Skeletal muscle cell (primary cell): ENCODE measurements at places on chromosomes 7 and 10.
A peak's percentile ranks its signal among the peaks of the same experiment; 100 is the strongest.

- peak; percentile 83 for DNase-seq
These were observed 3.2 kb upstream of the MRPS24 start for GRCh38 chr7:43872406-43873110.

- DNase-seq, result no peak
These were observed 41.5 kb upstream of the NKX6-2 start for GRCh38 chr10:132827423-132827789.

GRCh38 chr7:144830811-144831210 is 5.0 kb downstream of the TPK1 start:
- no peak for DNase-seq

GRCh38 chr10:96261930-96262329 is 9.4 kb downstream of the BLNK start:
- DNase-seq, result no peak

DNA sequence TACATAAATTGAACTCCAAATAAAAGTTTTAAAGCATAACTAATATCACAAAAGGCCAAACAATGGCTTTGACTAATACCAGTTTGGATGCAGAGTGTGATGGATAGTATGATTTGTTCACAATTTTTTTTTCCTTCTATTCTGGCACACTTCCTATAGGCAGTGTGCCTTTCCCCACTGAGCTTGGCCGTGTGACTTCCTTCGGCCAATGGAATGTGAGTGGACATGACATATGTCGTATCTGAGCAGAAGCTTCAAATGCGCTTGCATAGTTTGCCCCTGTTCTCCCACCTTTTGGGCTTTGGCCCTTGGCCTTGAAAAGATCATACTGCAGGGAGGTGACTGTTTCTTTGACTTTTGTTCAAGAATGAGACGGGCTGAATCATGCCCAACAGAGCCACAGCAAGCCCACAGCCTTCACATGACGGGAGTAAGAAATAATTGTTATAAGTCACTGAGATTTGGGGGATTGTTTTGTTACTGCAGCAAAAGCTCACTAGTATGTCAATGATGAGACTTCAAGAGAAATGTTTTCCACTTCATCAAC is 279.9 kb upstream of the NEBL start:
- DNase-seq, result no peak

- DNase-seq, result no peak
These were observed 1.7 kb upstream of the CCDC201 start for GRCh38 chr7:45874408-45875131.

DNA sequence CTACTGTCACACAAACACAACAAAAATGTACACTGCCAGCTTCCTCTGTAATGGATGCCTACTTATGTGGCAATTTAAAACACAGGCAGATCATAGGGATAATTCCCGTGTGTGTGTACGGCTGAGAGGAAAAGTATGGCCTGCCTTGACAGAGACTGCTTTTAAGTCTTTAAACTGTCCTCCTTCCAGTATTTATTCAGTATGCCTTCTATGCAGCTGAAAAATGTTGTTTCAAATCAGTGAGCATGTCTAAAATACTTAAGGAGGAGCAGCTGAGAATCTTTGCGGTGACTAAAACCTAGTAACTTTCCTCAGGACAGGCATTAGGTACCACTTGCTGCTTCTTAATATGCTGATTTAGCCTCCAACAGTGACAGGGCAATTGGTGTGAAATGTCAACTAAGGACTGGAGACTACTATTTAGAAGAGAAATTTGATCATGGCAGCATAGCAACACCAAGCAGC is 126.3 kb downstream of the CACNA2D1 start:
- DNase-seq, result no peak

GRCh38 chr10:84921701-84922100 is 593.3 kb downstream of the CCSER2 start:
- DNase-seq, result no peak

- DNase-seq, result no peak
These were observed 236.1 kb upstream of the FERD3L start for GRCh38 chr7:19381321-19381720.

- DNase-seq, result no peak
These were observed 832 bp upstream of the TIAL1 start for GRCh38 chr10:119597405-119598186.

- peak; percentile 73 for DNase-seq
These were observed 45.0 kb upstream of the AGBL3 start for GRCh38 chr7:134941185-134941900.

GRCh38 chr7:76282344-76283253 is 19.9 kb upstream of the HSPB1 start:
- DNase-seq, result no peak

GRCh38 chr10:122018951-122019413 is 30.0 kb downstream of the TACC2 start:
- DNase-seq, result no peak

GRCh38 chr10:110803830-110804338 is 67.8 kb upstream of the PDCD4 start:
- DNase-seq, result no peak

DNA sequence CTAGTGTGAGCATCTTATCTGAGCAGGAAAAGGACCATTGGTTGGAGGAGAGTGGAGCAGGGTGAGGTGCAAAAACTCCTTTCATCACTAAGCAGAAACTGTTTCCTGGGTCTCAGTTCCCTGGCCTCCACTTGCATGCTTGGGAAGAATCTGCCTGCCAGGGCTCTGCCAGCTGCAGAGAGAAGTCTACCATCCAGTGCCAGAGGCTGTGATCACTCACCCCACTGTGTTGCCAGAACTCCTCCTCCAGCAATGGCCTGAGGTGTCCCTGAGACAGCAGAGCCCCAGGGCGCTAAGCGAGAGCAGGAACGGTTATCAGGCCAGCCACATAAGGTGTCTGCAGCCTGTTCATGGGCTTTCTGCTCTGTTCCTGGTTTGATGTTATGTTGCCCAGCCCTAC is 991.4 kb downstream of the CCSER2 start:
- DNase-seq, result no peak

DNA sequence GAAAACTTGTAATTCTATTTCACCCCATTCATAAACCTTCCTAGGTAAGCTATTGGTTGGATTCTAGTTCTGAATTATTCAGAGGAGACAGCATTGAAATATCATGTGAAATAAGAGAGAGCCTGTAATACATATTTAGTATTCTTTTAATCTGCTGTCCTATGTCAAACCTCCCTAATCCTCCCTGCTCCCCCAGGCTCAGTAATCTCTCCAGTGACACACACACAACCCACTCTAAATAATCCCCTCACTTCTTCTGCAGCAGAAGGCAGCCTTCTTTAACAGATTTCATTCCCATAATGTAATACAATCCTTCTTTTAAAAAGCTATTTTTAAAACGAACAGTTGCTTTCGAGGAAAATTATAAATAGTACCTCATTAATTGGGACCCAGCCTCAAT is 639.7 kb upstream of the AUTS2 start:
- DNase-seq, result no peak

- no peak for DNase-seq
These were observed 140.4 kb upstream of the NPY start for GRCh38 chr7:24143547-24143946.

DNA sequence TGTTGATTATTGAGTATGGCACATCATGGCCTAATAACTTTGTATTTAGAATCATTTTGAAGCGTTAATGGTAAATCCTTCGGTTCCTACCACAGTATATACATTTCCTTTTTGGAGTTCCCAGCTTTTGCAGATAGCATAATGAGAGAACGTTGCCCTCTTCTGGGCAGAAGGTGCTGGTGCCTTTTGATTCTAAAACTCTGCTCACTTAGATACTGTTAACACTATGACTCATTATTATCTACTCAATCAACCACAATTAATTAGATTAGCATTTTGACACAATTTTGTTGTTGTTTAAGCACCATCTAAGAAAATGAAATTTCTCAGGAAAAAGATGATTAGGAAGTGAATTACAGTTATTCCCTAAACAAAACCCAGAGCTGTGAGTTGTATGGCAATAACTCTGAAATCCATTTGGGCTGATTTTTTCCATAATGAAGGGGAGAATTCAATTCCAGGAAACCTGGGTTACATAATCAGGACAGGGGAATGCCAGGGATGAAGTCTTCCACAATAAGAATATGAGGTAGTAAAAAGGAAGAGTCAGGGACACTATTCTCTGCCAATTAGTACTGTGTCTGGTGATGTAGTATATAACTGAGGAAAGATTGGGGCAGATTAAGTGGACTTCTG is 11.5 kb upstream of the DLD start:
- DNase-seq, result no peak

GRCh38 chr7:76187272-76187671 is 14.4 kb upstream of the SRRM3 start:
- no peak for DNase-seq

DNA sequence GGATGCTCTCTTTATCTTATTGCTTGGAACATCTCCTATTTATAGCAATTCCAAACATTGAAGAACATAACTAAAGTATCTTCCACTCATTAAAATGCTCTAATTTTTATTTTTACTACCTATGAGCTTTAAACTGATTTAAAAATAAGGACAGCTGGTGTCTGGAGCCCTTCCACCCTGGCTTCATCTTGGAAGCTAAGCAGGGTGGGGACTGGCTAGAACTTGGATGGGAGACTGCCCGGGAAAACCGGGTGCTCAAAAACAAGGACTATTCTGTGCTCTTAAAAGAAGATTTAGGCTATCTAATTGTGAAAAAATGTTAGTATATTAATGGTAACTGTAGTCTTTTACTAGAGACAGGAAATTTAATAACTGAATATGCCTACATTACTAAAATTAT is 69.2 kb downstream of the ARMC3 start:
- DNase-seq, result peak; percentile 26

DNA sequence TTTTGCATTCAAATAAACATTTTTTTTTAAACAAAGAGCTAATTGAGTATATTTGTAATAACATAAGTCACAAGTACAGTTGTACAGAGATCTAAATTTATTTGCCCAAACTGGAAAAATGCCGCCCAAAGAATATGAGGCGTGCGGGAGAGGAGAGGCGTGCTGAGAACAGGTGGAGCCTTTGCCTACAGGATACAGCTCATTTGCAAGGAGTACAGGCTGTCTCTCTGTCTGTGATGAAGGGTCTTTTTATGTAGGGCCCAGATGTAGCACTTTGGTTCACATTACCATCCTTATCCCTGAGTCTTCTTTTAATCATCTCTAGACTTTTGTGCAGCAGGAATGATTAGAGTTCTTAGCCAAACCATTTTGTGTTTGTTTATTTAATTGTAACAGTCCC is 58.2 kb downstream of the POU6F2 start:
- DNase-seq, result no peak

DNA sequence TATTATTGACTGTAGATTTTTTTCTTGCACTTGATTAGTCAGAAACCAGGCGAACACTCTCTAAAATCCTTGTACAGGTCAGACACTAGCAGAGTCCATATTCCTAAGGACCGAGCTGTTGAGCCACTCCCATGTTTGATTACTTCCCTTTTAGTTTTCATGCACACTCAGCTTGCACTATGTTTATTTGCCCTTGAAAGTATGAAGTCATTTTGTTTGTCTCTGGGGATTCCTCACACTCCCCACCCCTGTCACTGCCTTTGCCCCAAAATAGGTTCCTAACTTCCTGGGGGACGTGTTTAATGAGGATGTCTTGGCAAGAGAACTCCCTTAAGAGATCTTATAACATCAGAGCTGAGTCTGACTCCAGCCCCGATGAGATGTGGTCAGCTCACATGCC is 182.1 kb downstream of the EVX1 start:
- DNase-seq, result no peak

GRCh38 chr7:127833641-127834040 is 181.6 kb downstream of the SND1 start:
- peak; percentile 30 for DNase-seq

- DNase-seq, result no peak
These were observed 19.0 kb upstream of the SLC16A12 start for GRCh38 chr10:89554433-89554832.

- no peak for DNase-seq
These were observed 29.1 kb downstream of the TFPI2 start for GRCh38 chr7:93861325-93861949.

GRCh38 chr7:140054751-140055150 is 8.0 kb downstream of the PARP12 start:
- no peak for DNase-seq

- DNase-seq, result no peak
These were observed 14.0 kb downstream of the AOAH start for GRCh38 chr7:36710186-36710791.

DNA sequence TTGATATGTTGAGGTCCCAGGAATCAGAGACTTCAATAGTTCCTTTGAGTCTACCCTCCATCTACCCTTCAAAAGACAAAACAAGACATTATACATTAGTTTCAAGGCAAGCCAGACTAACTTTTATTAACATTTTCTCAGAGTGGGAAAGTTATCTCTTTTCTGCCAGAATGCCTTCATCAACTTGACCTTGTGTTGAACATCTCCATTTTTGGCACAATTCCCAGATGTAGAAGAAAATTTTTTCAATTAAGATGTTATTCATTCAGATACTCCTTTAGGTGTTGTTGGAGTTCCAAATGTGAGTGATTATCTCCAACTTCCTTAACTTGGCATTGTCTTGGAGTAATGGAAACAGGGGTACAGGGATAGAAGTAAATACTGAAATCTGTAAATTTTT is 59.1 kb downstream of the NRF1 start:
- no peak for DNase-seq

DNA sequence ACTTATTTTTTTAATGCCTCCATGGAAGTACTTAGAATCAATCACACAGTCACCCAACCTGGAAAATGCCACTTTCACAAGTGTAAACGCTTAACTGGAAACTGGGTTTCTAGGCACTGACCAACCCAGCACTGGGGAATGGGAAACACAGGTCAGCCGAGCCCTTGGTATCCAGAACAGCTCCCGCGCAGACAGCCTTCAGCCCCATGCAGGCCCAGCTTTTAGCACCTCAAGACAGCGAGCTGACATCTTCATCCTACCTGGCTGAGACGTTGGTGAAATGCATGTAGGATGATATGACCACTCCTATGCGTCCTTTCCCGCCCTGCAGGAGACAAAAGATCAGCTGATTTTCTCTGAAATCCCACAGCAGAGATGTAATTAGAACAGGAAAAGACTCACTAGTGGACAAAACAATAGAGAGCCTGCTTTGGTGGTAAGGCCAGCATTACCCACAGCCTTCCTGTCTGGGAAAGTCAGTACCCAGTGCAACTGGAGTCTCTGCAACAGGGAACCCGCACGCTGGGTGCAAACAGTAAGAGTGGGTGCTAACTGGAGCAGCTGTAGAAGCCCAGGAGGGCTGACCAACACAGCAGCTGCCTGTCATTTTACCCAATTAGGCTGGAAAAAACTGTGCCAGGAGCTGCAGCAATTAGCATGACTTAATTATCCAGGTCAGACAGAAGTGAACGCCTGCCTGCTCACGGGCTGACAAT is 153.7 kb downstream of the TNS3 start:
- no peak for DNase-seq

- no peak for DNase-seq
These were observed 454.1 kb downstream of the PARD3 start for GRCh38 chr10:34360984-34361383.

- DNase-seq, result no peak
These were observed 63.3 kb downstream of the ZNF783 start for GRCh38 chr7:149325248-149325647.
